A549 treated with CORT108297 at 1 μM for 4 hours (cell line): ENCODE measurements at places on chromosomes 2 and 18. TPM values are rescaled to one million over a fixed set of nuclear protein-coding genes. Genes with fewer than 3 reads are reported as not detected.

The TLX2 gene
- total RNA-seq, result 0.16 to 0.44 TPM (median 0.27 TPM) in 5 replicates

The PMS1 gene
- 6.7 to 9.9 TPM (median 7.3 TPM) in 5 replicates for total RNA-seq

The DNAJC27 gene
- total RNA-seq, result 1.2 to 2.1 TPM (median 2.0 TPM) in 5 replicates

The FHOD3 gene
- 1.9 to 2.8 TPM (median 2.6 TPM) in 5 replicates for total RNA-seq

The LOXHD1 gene
- not detected in 5 replicates for total RNA-seq

The FBXO36 gene
- total RNA-seq, result 0.89 to 1.4 TPM (median 1.3 TPM) in 5 replicates

The ANKRD36C gene
- 2.5 to 5.4 TPM (median 5.1 TPM) in 5 replicates for total RNA-seq

The VWC2L gene
- total RNA-seq, result not detected in 5 replicates

The POLR1A gene
- total RNA-seq, result 20.8 to 26.7 TPM (median 24.3 TPM) in 5 replicates

The SERPINB12 gene
- not detected in 5 replicates for total RNA-seq

The FOXD4L1 gene
- total RNA-seq, result 0.20 to 0.67 TPM (median 0.34 TPM) in 5 replicates

The SPP2 gene
- total RNA-seq, result not detected in 5 replicates

The TMEM127 gene
- total RNA-seq, result 37.8 to 51.2 TPM (median 46.6 TPM) in 5 replicates

The AQP12A gene
- total RNA-seq, result not detected in 5 replicates

The GPR45 gene
- total RNA-seq, result not detected in 5 replicates

The MC2R gene
- not detected in 5 replicates for total RNA-seq

The SP140L gene
- 3.2 to 3.8 TPM (median 3.6 TPM) in 5 replicates for total RNA-seq

The DNAH7 gene
- total RNA-seq, result 0.78 to 1.2 TPM (median 0.96 TPM) in 5 replicates

The SCN2A gene
- 0.01 to 0.06 TPM (median 0.02 TPM) in 4 of 5 replicates, not detected in the other for total RNA-seq

The CHRNG gene
- total RNA-seq, result not detected in 5 replicates

The DPP4 gene
- 0.36 to 0.73 TPM (median 0.54 TPM) in 5 replicates for total RNA-seq

The RGPD5 gene
- 6.3 to 10.0 TPM (median 7.4 TPM) in 5 replicates for total RNA-seq

The INO80B gene
- total RNA-seq, result 53.3 to 59.3 TPM (median 55.7 TPM) in 5 replicates

The GAL3ST2 gene
- total RNA-seq, result 0.13 to 0.35 TPM (median 0.32 TPM) in 5 replicates

The STARD6 gene
- total RNA-seq, result 0.15 TPM in 1 of 5 replicates, not detected in the others

The TMEM17 gene
- 5.3 to 6.0 TPM (median 5.5 TPM) in 5 replicates for total RNA-seq

The TEX44 gene
- total RNA-seq, result not detected in 5 replicates

The MYL1 gene
- not detected in 5 replicates for total RNA-seq
